Breast epithelium (tissue), 4 donors: ENCODE measurements at places on chromosomes 5 and 9. TPM values are rescaled to one million over a fixed set of nuclear protein-coding genes. Genes with fewer than 3 reads are reported as not detected.

DNA sequence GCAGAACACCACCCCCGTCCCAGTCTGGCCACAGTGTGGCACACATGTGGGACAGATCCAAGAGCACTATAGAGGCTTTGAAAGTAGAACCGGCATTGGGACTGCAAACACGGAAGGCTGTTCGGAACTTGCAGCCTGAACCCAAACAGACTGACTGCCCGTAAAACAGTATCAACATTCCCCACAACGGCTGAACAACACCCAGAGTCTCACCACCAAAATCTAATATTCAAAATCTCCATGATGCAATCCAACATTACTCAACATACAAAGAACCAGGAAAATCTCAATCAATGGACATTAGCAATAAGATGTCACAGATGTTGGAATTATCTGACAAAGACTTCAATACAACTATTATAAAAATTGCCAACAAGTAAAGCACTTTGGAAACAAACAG, 82.3 kb downstream of the ROR2 start:
- no peak for DNase-seq

- DNase-seq = no peak
These were observed 30.4 kb downstream of the TNFSF8 start for GRCh38 chr9:114899995-114900394.

ACTBL2 gene
- not detected for total RNA-seq

RUSC2 gene
- 17.1 TPM for total RNA-seq

PCDHA1 gene
- not detected for total RNA-seq

PCDH1 gene
- 28.3 TPM for total RNA-seq
